ENCODE measurements at places on chromosomes 12 and 14. TPM values are rescaled to one million over a fixed set of nuclear protein-coding genes. Genes with fewer than 3 reads are reported as not detected.

OLR1 gene
- 4.4 TPM for polyA plus RNA-seq

DNA sequence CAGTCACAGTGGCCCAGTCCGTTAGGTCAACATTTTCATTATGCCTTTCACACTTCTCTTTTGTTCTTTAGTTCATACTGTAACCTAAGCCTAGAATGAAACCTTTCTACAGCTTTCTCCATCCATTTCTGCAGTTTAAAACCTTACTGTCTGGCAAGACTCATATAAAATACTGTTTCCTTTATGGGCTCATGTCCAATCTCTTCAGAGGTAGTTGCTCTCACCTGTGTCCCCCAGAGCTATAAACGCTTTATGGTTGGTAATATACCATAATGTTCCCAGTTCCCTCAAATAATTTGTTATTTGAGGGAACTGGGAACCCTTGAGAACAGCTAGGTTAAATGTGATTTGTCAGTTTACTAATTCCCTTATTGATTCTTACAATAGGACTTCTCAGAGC lies 83.0 kb downstream of the SRGAP1 start:
- no peak for DNase-seq

OR6C76 gene
- polyA plus RNA-seq = not detected

DNA sequence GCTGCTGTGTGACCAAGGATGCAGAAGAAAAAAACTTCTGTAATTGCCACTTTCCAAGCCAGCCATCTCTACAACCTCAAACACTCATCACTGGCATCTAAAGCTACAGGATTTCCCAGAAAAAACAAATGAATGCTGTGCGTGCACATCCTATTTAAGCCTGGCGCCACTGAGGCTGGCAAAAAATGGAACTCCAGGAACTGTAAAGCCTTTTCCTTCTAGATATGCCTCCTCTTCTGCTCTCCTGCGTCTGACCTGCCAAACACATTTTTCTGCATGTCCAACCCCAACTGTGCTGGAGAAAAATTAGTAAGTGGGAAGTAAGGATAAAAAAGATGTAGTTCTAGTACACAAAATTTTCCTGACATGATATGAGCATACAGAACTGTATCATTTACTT lies 184.9 kb downstream of the ITPR2 start:
- no peak for DNase-seq

RNU6-8 gene
- not detected for polyA plus RNA-seq

BCL2L14 gene
- not detected for polyA plus RNA-seq

EIF2S3B gene
- 0.39 TPM for polyA plus RNA-seq

- no peak for DNase-seq
These were observed 32.0 kb downstream of the PSEN1 start for GRCh38 chr14:73168274-73168673.
